ENCODE measurements at places on chromosomes 13 and 19. TPM values are rescaled to one million over a fixed set of nuclear protein-coding genes. Genes with fewer than 3 reads are reported as not detected.
A peak's percentile ranks its signal among the peaks of the same experiment; 100 is the strongest.

The ARHGAP45 gene
- 0.77 TPM for total RNA-seq

- no peaks in the 10 kb centered on the region for H3K4me1 ChIP-seq
- H3K27ac ChIP-seq, result no peak overlapping the region
- no peak overlapping the region for H3K4me3 ChIP-seq
- H3K36me3 ChIP-seq, result no peaks in the 10 kb centered on the region
Measured at GRCh38 chr13:112889351-112890290, 79.4 kb upstream of the MCF2L start.

DNA sequence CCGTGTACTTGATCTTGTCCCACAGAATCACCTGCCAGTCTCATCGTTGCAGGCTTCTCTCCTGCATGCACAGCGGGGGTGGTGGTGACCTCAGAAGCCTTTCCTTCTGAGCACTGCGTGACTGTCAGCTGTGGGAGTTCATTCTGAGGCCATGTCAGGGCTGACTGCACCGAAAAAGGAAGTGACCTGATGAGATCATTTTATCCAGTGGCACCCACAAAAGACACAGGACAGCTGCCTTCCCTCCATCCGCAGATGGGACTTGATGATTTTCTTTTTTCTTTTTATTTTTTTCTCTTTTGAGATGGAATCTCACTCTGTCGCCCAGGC lies 89.7 kb downstream of the RAB20 start:
- H3K27ac ChIP-seq, result no peak overlapping the region
- peak; percentile 52 for DNase-seq
- no peaks in the 10 kb centered on the region for H3K27me3 ChIP-seq
- peaks cover 3% of the 10 kb centered on the region for H3K4me1 ChIP-seq

GRCh38 chr13:20371825-20372224 lies 139.7 kb upstream of the GJB6 start:
- H3K27me3 ChIP-seq, result peaks cover 13% of the 10 kb centered on the region
- H3K4me1 ChIP-seq, result no peaks in the 10 kb centered on the region
- H3K27ac ChIP-seq, result no peak overlapping the region
- H3K36me3 ChIP-seq, result no peaks in the 10 kb centered on the region

- no peak for DNase-seq
- no peak overlapping the region for H3K27ac ChIP-seq
- H3K27me3 ChIP-seq, result no peaks in the 10 kb centered on the region
- H3K36me3 ChIP-seq, result no peaks in the 10 kb centered on the region
- no peak overlapping the region for H3K4me3 ChIP-seq
Measured at GRCh38 chr13:83677985-83678384, 204.3 kb downstream of the SLITRK1 start.

DNA sequence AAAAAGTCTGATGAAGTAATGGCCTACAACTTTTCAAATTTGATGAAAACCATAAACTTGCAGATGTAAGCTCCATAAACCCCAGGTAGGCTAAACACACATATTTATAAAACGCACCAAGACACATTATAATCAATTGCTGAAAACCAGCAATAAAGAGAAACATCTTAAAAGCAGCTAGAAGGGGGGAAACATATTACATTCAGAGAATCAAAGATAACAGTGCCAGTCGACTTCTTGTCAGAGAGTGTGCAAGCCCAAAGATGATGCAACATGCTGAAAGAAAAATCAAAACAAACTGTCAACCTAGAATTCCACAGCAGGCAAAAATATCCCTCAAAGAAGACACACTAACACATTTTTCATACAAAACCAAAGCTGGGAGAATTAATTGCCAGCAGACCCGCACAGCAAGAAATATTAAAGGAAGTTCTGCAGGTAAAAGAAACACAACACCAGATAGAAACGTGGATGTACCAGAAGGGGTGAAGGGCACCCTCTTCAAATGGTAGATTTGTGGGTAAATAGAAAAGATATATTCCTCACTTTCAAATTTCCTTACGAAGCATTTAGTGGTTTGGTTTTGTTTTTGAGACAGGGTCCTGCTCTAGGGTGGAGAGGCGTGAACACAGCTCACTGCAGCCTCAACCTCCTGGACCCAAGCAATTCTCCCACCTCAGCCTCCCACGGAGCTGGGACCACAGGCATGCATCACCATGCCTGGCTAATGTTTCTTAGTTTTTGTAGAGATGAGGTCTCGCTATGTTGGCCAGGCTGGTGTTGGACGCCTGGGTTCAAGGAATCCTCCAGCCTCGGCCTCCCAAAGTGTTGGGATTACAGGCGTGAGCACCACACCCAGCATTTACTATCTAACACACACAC lies 16.5 kb upstream of the ATP1A3 start:
- peak; percentile 81 for DNase-seq
- H3K4me3 ChIP-seq, result no peak overlapping the region

DNA sequence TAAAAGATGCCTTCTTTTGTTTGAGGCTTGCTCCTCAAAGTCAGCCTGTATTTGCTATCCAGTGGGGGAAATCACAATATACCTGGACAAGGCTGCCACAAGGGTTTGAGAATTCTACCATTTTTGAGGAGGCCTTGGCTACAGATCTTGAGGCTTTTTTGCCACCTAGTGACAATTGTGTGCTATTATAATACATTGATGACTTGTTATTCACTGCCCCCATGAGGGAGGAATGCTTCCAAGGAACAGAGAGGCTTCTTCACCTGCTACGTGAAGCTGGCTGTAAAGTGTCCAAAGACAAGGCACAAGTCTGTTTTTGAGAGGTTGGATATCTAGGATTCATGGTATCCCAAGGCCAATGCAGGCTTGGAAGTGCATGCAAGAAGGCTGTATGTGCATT lies 72.5 kb downstream of the ZNF708 start:
- H3K4me1 ChIP-seq, result no peaks in the 10 kb centered on the region
- no peak overlapping the region for H3K27ac ChIP-seq
- DNase-seq, result peak; percentile 13
- no peak overlapping the region for H3K4me3 ChIP-seq

GRCh38 chr19:38070573-38070972 lies 153.4 kb downstream of the DPF1 start:
- no peaks in the 10 kb centered on the region for H3K27me3 ChIP-seq
- no peak overlapping the region for H3K4me3 ChIP-seq
- H3K36me3 ChIP-seq, result no peaks in the 10 kb centered on the region
- H3K27ac ChIP-seq, result peak overlapping the region; percentile 10
- DNase-seq, result peak; percentile 43

The CD79A gene
- total RNA-seq, result under 0.01 TPM

- H3K27ac ChIP-seq, result no peak overlapping the region
- H3K4me3 ChIP-seq, result no peak overlapping the region
- H3K36me3 ChIP-seq, result no peaks in the 10 kb centered on the region
- H3K4me1 ChIP-seq, result no peaks in the 10 kb centered on the region
Measured at GRCh38 chr13:36872621-36873020, 47.4 kb downstream of the SMAD9 start.

The ZNF793 gene
- 5.9 TPM for total RNA-seq

- no peaks in the 10 kb centered on the region for H3K36me3 ChIP-seq
- H3K27ac ChIP-seq, result no peak overlapping the region
- no peak for DNase-seq
- H3K4me3 ChIP-seq, result no peak overlapping the region
- H3K27me3 ChIP-seq, result no peaks in the 10 kb centered on the region
Measured at GRCh38 chr19:34664168-34664567, 12.8 kb downstream of the SCGB2B2 start.

GRCh38 chr13:26538363-26539317 lies 18.8 kb upstream of the WASF3 start:
- H3K4me3 ChIP-seq, result no peak overlapping the region
- H3K4me1 ChIP-seq, result no peaks in the 10 kb centered on the region
- no peak for DNase-seq

- H3K27me3 ChIP-seq, result peaks cover 2% of the 10 kb centered on the region
- no peak overlapping the region for H3K27ac ChIP-seq
- no peak for DNase-seq
- no peaks in the 10 kb centered on the region for H3K36me3 ChIP-seq
- H3K4me1 ChIP-seq, result no peaks in the 10 kb centered on the region
- H3K4me3 ChIP-seq, result no peak overlapping the region
Measured at GRCh38 chr19:55315956-55316525, 9.1 kb downstream of the TMEM150B start.

GRCh38 chr19:32464279-32464678 lies 58.7 kb downstream of the DPY19L3 start:
- H3K4me3 ChIP-seq, result no peak overlapping the region
- peaks cover 1% of the 10 kb centered on the region for H3K36me3 ChIP-seq
- no peak overlapping the region for H3K27ac ChIP-seq
- no peaks in the 10 kb centered on the region for H3K4me1 ChIP-seq
- DNase-seq, result no peak

The AKAP8L gene
- total RNA-seq, result 61.1 TPM

DNA sequence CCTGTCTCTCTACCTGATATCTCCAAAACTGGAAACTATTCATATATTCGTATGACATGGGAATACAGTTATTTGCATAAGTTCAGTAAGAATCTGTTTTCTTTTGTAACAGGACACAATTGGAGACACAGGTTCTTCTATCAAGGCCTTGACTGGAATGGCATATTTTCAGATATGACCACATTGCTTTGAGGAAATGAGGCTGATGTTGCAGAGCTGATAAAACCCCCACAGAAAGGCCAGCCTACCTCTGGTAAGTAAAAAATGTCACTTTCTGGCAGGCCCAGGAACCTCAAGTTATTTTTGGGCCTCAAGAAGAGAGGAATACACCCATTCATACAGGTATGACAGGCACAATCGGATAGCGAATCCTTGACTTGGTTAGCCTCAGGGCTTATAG lies 29.5 kb upstream of the KBTBD6 start:
- DNase-seq, result no peak
- no peak overlapping the region for H3K4me3 ChIP-seq
- H3K4me1 ChIP-seq, result no peaks in the 10 kb centered on the region
- no peaks in the 10 kb centered on the region for H3K36me3 ChIP-seq

GRCh38 chr13:76738616-76739015 lies 147.6 kb downstream of the KCTD12 start:
- H3K27me3 ChIP-seq, result no peaks in the 10 kb centered on the region
- H3K4me1 ChIP-seq, result no peaks in the 10 kb centered on the region
- H3K27ac ChIP-seq, result no peak overlapping the region
- H3K36me3 ChIP-seq, result no peaks in the 10 kb centered on the region
- no peak for DNase-seq

All from fibroblast of lung (primary cell).